Activated CD4-positive, alpha-beta T cell treated with anti-CD3 and anti-CD28 coated beads, Interleukin-2, amount 50 U/mL, for 48 hours (primary cell): ENCODE measurements at places on chromosomes 6 and 20.

DNA sequence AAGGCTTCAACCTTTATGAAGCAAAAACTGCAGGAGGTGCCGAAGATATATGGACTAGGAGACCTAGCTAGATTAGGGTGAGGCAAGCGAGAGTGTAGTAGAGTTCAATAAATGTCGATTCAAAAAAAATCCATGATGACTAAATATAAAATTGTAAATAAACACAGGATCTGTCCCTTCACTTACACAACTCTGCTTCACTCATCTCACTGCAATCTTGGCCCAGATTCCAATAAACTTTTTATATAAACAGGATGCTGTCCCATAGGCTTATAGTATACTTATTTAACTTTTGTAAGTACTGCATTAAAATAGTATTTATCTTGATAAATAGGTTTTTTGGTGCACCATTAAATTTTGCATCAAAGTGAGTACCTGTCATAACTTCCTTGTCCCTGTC, 648.4 kb upstream of the NRSN1 start:
- no peak for DNase-seq

DNA sequence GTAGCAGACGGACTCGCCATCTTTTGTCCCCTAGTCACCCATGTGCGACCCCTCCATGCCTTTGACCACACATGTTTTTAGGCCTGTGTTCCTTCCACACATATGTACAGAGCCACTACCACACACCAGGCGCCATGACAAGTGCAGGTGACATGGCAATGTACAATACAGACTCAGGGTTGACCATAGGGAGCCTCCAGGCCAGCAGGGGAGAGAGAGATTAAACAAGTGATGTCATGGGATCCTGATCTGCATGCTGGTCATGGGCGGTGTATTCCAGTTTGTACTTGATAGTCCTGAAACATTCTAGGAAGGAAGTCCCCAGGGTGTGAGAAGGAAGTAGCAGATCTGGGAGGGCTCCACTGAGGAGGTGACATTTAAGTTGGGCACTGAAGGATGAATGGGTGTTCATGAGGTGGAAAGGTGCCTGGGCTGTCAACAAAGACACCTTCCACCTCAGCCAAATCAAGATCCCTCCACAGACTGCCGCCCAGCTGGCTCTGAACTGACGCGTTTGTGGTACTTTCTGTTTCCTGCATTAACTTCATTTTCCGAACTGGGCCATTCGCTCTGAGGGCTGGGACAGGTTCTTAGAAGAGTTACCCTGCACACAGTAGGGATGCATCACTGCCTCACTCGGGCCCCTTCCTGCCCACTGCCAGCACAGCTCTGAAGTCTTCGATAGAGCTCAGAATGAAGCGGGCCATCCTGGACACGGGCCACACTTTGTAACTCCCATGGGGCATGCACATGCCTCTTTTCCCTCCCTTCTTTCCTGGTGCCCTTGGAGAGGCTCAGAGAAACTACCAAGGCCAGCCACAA, 94.0 kb downstream of the NOL4L start:
- DNase-seq = no peak

GRCh38 chr20:33506576-33506975, 16.7 kb downstream of the CBFA2T2 start:
- DNase-seq = no peak

DNA sequence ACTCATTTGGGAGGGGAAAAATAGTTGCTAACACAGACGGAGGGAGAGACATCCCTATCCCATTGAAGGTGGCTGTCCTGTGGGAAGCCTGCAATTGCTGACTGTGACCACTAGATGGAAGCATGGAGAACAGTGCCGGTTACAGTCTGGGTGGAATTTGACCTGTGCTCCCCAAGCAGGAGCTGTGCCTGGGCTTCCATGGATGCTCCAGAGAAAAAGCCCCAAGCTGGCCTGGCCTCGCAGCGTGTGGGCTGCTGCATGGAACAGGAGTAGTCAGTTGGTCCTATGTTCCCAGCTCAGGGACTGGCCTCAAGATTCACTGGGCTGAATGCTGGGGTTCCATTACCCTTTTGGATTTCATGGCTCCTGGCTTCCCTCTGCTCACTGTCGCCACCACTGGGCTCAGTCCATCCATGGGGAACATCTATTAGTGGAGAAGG, 116.3 kb upstream of the CHD6 start:
- peak; percentile 44 for DNase-seq
